Kidney tubule cell (primary cell): ENCODE measurements at places on chromosomes 7 and 10.

GRCh38 chr10:80515941-80516340 lies 21.8 kb upstream of the SH2D4B start:
- DNase-seq = no peak

- DNase-seq = no peak
Observed at GRCh38 chr7:74617180-74617744, 40.3 kb upstream of the GTF2I start.

- DNase-seq = no peak
Observed at GRCh38 chr10:79180414-79181221, 111.9 kb downstream of the ZMIZ1 start.

GRCh38 chr7:104983076-104983577 lies 30.9 kb upstream of the KMT2E start:
- DNase-seq = no peak

DNA sequence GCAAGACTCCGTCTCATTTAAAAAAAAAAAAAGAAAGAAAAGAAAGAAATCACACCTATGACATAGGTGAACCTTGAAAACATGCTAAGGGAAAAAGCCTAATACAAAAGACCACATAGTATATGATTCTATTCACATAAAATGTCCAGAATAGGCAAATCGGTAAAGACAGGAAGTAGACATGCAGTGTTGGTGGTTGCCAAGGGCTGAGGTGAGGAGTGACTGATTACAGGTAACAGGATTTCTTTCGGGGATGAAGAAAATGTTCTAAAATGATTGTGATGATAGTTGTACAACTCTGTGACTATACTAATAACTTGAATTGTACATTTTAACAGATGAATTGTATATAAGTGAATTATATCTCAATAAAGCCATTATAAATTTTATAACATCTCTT lies 3.3 kb downstream of the XPNPEP1 start:
- no peak for DNase-seq

- DNase-seq = no peak
Observed at GRCh38 chr10:6103591-6103990, 14.8 kb downstream of the RBM17 start.

GRCh38 chr10:130430291-130430690 lies 294.1 kb downstream of the GLRX3 start:
- DNase-seq = no peak

DNA sequence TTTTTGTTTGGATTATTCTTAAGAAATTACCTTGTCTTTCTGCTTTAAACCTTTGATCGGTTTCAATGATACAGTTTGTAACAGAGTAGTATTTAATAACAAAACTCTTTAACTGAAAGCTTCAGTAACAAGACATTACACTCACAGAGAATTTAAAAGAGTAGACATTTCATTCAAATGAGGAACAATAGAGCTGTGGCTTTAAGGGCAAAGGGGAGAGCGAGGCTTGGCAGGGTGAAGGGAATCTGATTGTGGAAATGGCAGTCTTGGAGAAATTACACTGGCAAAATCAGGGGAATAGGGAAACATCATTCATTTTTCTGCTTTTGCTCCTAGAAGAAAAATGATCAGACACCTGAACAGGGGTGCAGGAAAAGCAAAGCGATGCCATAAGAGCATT lies 5.1 kb upstream of the HIPK2 start:
- DNase-seq = no peak

GRCh38 chr10:86699541-86699940 lies 31.2 kb downstream of the LDB3 start:
- no peak for DNase-seq

GRCh38 chr7:149879766-149880637 lies 6.2 kb downstream of the ATP6V0E2 start:
- no peak for DNase-seq

GRCh38 chr10:61618388-61618961 lies 44.3 kb upstream of the CABCOCO1 start:
- DNase-seq = no peak

- DNase-seq = no peak
Observed at GRCh38 chr7:131900785-131901287, 344.4 kb upstream of the PODXL start.

DNA sequence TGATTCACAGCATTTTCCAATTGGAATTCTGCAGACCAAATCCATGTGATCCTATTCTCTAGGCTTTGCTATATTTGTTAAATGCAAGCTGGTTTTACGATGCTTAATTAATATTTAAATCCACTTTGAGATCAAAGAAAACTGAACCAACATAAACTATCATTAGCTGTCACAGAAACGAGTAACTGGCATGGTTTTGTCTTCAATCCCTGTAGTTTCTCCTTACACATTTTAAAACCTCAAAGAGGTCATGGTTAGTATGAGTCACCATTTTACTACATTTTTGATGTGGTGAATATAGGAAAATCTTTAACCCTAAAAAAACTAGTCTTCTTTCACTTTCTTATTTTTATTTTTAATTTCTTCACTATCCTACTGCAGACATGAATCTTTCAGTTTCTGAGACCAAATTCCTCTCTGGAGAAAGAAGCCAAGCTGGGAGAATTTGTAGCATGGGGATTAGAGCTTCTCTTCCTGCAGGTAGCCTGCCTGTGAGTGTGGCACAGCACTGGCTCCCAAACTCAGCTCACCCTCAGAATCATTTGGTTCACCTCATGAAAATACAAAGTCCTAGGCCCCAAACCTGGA lies 8.7 kb upstream of the LIPM start:
- peak; percentile 30 for DNase-seq

DNA sequence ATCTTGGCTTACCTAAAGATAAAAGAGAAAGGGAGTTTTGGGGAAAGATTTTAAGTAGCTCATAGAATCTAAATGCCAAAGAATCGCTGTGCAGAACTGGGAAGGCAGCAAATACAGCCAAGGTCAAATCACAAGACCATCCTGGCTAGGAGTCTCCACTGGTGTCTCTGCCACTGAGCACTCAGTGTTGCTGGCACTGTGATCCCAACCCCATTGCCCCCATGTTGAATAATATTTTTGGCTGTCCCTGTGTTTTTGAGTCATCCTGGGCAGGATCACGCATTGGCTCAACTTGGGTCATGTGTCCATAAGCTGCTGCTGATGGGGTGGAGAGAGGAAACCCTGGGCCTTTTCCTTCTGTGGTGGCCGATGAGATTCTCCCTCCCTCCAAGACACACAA lies 21.2 kb downstream of the TLX1 start:
- no peak for DNase-seq

- DNase-seq = no peak
Observed at GRCh38 chr7:65235586-65235985, 138.1 kb upstream of the ZNF92 start.
